ENCODE measurements at places on chromosomes 3 and 15.

GRCh38 chr15:45026651-45027190 lies 3.7 kb downstream of the SORD start:
- no peak for DNase-seq

- no peak for DNase-seq
Observed at GRCh38 chr3:119184796-119185570, 11.6 kb downstream of the UPK1B start.

DNA sequence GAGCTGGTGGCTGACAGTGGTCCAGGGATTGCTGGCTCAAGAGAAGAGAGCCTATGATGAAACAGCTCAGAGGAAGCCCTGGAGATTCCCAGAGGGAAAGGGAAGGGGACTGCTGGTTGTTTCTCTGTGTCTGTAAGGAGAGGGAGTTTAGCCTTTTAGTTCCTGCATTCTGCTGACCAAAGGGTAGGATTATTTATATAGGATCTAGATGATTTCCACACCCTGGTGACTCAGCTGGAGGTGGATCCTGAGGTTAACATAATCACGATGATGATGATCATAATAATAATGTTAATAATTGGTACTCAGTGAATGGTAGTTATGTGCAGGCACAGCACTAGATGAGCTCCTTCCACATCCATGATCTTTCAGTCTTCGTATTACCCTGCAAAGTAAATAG lies 144.9 kb downstream of the EPHB1 start:
- no peak for DNase-seq

DNA sequence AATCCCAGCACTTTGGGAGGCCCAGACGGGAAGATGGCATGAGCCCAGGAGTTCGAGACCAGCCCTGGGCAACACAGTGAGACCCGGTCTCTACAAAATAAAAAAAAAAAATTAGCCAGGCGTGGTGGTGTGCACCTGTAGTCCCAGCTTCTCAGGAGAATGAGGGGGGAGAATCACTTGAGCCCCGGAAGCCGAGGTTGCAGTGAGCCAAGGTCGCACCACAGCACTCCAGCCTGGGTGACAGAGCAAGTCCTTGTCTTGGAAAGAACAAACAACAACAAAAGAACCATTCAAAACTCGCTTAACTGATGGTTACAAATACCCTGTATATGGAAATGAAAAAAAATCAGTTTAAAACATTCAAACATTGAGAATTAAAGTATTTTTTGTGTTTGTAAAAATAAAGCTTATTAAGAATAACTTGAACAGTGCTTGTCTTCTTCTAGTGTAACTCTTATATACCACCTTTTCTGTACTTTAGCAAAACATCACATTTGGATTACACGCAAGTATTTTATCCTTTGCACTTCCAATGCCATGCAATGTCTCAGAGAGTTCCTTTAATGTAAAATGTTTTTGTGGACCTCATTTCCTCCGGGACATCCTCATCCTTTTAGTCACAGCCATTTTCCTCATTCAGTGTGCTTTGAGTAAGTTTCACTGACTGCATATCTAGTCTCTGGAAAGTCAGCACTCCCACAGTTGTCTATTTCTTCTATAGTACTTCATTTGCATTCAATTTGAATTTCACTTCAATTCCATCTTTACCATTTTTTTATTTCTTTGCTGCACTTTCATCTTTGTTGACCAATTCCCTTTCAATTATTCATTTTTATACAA lies 113.0 kb upstream of the GOLGA8J start:
- DNase-seq: no peak

- no peak for DNase-seq
Observed at GRCh38 chr3:136366289-136366688, 116.1 kb downstream of the PCCB start.

GRCh38 chr15:99324082-99324620 lies 72.9 kb downstream of the LRRC28 start:
- no peak for DNase-seq

- no peak for DNase-seq
Observed at GRCh38 chr15:77639431-77639830, 6.7 kb upstream of the LINGO1 start.

Data from stimulated activated CD8-positive, alpha-beta memory T cell treated with anti-CD3 and anti-CD28 coated beads, Interleukin-15, amount 100 ng/mL, for 48 hours (primary cell).